ENCODE measurements at places on chromosomes 3 and 15.

DNA sequence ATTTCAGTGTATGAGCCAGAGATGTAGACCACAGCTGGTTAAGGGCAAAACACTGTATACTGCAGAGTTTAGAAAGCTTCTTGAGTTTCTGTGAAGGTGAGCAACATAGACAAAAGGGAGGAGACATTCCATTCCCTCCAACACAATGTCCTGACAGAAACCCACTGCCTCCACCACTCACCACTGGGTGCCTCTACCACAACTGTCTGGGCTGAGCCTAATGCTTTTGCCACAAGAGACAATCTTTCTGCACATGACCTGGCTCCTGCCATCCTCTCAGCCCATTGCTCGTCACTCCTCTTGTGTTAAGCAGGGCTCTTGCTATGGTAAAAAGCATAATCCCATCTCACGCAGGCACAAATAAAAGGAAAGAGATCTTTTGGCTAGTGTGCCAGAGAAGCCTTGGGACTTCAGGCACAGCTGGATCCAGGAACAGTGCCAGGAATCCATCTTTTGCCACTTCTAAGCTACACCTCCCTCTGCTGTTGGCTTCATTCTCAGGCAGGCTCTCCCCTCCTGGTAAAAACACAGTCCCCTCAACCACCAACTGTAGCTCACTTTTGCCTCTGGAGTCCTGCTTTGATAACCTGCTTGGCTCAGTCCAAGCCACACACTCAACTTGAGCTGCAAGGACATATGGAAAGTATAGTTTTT lies 140.6 kb upstream of the PRR20G start:
- DNase-seq: peak; percentile 16
- no peak overlapping the region for H3K4me3 ChIP-seq
- no peaks in the 10 kb centered on the region for H3K4me1 ChIP-seq
- H3K27ac ChIP-seq: no peak overlapping the region
- H3K27me3 ChIP-seq: peaks cover 4% of the 10 kb centered on the region

GRCh38 chr15:90586948-90587347 lies 57.2 kb downstream of the CRTC3 start:
- no peak overlapping the region for H3K4me3 ChIP-seq
- H3K4me1 ChIP-seq: peaks cover 11% of the 10 kb centered on the region
- DNase-seq: no peak
- no peaks in the 10 kb centered on the region for H3K27me3 ChIP-seq
- no peaks in the 10 kb centered on the region for H3K36me3 ChIP-seq

DNA sequence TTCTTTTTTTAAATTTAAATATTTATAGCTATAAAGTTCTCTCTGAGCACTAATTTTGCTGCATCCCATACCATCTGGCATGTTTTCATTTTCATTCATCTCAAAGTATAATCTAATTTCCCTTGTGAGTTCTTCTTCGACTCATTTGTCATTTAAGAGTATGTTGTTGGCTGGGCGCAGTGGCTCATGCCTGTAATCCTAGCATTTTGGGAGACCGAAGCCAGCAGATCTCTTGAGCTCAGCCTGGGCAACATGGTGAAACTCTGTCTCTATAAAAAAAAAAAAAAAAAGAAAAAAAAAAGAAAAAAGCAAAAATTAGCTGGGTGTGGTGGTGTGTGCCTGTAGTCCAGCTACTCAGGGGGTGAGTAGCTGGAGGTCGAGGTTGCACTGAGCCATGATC lies 34.8 kb downstream of the MAP1A start:
- no peak for DNase-seq
- H3K36me3 ChIP-seq: no peaks in the 10 kb centered on the region
- no peaks in the 10 kb centered on the region for H3K27me3 ChIP-seq
- no peak overlapping the region for H3K4me3 ChIP-seq
- H3K4me1 ChIP-seq: no peaks in the 10 kb centered on the region
- H3K27ac ChIP-seq: no peak overlapping the region

- DNase-seq: no peak
- H3K27me3 ChIP-seq: no peaks in the 10 kb centered on the region
- no peaks in the 10 kb centered on the region for H3K4me1 ChIP-seq
- no peaks in the 10 kb centered on the region for H3K36me3 ChIP-seq
- H3K4me3 ChIP-seq: no peak overlapping the region
Measured at GRCh38 chr15:60788692-60789103, 309.8 kb upstream of the ICE2 start.

DNA sequence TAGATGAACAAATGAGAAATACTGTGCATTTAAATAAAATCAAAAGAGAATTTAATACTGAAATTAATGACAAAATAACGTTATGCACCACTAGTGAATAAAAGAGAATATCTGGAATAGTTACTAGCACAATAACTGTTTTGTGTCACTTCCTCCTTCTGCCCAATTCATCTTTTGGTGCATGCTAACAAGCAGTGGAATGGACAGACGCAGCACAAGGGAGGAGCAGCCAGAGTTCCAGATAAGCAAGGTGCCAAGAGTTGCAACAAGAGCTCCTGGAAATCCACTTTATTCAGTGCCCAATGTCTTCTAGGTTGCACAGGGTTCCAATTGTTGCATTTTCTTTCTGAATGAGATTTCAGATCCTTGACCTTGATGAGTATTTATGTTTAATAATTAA lies 66.5 kb upstream of the PLXND1 start:
- H3K4me3 ChIP-seq: no peak overlapping the region
- H3K36me3 ChIP-seq: peaks cover 6% of the 10 kb centered on the region
- H3K4me1 ChIP-seq: peaks cover 7% of the 10 kb centered on the region
- DNase-seq: no peak
- H3K27me3 ChIP-seq: no peaks in the 10 kb centered on the region

GRCh38 chr15:99445272-99445850 lies 120.4 kb upstream of the MEF2A start:
- no peak overlapping the region for H3K4me3 ChIP-seq
- H3K27me3 ChIP-seq: no peaks in the 10 kb centered on the region
- H3K36me3 ChIP-seq: no peaks in the 10 kb centered on the region
- no peak overlapping the region for H3K27ac ChIP-seq
- no peak for DNase-seq

- H3K27ac ChIP-seq: no peak overlapping the region
- H3K4me3 ChIP-seq: no peak overlapping the region
- no peak for DNase-seq
Measured at GRCh38 chr3:101148001-101148400, 154.8 kb upstream of the ABI3BP start.

DNA sequence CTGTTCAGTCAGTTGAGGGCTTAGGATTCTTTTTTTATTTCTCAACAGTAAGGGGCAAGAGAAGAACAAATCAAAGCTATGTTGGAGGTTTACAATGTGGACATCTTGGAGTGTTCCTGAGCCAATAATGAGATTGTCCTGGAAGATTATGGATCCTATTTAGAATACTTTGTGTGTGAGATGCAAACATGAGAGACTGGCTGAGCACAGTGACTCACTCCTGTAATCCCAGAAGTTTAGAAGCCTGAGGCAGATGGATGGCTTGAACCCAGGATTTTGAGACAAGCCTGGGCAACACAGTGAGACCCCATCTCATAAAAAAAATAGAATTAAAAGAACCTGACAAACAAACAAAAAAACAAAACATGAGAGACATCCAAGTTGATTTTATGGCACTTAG lies 351.6 kb downstream of the GAP43 start:
- no peaks in the 10 kb centered on the region for H3K36me3 ChIP-seq
- no peaks in the 10 kb centered on the region for H3K4me1 ChIP-seq
- no peaks in the 10 kb centered on the region for H3K27me3 ChIP-seq
- no peak overlapping the region for H3K27ac ChIP-seq
- H3K4me3 ChIP-seq: no peak overlapping the region

DNA sequence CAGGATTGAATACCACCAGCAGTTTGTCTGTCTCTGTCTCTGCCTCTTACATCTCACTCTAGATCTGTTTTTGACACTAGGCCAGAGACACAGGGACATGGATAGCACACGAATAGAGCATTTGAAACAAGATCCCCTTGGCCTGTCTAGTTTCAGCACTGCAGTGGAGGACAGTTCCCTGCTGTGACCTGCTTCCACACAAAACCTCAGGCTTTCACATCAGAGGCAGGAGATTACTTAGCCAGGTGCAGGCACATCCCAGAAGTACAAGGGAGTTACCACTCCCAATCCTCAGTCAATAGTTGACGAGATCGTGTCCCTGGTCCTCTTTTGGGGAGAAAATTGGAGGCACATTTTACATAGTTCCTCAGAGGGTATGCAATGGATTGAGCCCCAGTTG lies 34.0 kb upstream of the CCK start:
- no peaks in the 10 kb centered on the region for H3K27me3 ChIP-seq
- no peaks in the 10 kb centered on the region for H3K4me1 ChIP-seq
- no peak overlapping the region for H3K4me3 ChIP-seq
- no peaks in the 10 kb centered on the region for H3K36me3 ChIP-seq

GRCh38 chr3:8607234-8608040 lies 37.2 kb downstream of the SSUH2 start:
- no peaks in the 10 kb centered on the region for H3K27me3 ChIP-seq
- no peaks in the 10 kb centered on the region for H3K36me3 ChIP-seq
- no peak for DNase-seq
- no peak overlapping the region for H3K4me3 ChIP-seq
- H3K27ac ChIP-seq: no peak overlapping the region
- H3K4me1 ChIP-seq: no peaks in the 10 kb centered on the region

DNA sequence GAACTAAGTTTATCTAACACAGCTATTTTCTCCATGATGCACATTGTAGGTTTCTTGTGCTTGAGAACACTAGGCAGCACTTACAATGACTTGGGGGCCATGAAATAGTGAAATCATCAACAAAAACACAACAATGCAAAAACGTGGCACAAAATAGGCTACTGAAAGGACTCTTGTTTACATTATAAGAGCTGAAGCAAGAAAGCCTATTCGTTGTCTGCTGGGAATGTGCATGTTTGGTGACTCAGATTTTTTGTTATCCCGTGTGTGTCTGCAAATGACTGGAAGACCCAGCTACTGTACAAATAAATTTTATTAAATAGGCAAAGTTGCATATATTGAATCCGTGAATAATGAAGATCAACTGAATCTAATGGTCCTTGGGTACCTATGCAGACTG lies 85.0 kb downstream of the TCF12 start:
- no peak overlapping the region for H3K27ac ChIP-seq
- H3K4me3 ChIP-seq: no peak overlapping the region
- H3K4me1 ChIP-seq: no peaks in the 10 kb centered on the region
- DNase-seq: no peak
- no peaks in the 10 kb centered on the region for H3K36me3 ChIP-seq

- H3K27me3 ChIP-seq: no peaks in the 10 kb centered on the region
- no peaks in the 10 kb centered on the region for H3K4me1 ChIP-seq
- H3K27ac ChIP-seq: no peak overlapping the region
- DNase-seq: no peak
- no peaks in the 10 kb centered on the region for H3K36me3 ChIP-seq
- no peak overlapping the region for H3K4me3 ChIP-seq
Measured at GRCh38 chr3:18284716-18285115, 140.4 kb downstream of the SATB1 start.

- DNase-seq: no peak
- H3K27ac ChIP-seq: no peak overlapping the region
- no peaks in the 10 kb centered on the region for H3K27me3 ChIP-seq
- no peaks in the 10 kb centered on the region for H3K36me3 ChIP-seq
- no peaks in the 10 kb centered on the region for H3K4me1 ChIP-seq
Measured at GRCh38 chr3:105223815-105224214, 142.9 kb upstream of the ALCAM start.

DNA sequence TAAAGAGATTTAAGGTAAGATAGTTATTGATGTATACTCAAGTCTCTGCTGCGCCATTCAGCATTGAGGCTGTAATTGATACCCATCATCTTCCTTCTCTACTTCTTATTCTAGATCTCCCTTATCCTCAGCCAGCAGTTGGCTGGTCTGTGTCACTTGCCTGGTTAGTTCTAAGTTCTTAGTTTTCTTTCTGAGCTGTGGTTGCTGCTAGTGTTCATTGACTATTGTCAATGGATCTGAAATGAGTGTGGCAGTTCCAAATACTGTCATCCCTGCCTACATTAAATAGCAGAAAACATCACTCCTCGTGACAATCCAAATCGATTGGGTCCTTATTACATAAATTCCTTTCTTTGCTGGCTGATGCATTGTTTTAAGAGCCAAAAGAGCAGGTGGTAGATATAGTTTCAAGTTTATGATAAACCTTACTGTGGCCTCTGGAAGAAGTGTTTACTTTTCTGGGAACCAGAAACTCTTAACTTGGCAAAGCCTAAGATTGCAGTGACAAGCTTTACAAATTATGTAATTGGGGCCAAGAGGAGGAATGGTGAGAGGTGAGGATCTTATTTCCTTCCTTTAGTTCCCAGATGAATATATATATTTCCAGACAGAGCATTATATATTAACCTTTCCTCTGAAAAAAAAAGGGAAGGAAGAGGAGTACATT lies 168.0 kb downstream of the GMNC start:
- no peak for DNase-seq
- no peaks in the 10 kb centered on the region for H3K36me3 ChIP-seq
- H3K27me3 ChIP-seq: no peaks in the 10 kb centered on the region
- H3K4me3 ChIP-seq: no peak overlapping the region
- peaks cover 16% of the 10 kb centered on the region for H3K4me1 ChIP-seq
- H3K27ac ChIP-seq: no peak overlapping the region

DNA sequence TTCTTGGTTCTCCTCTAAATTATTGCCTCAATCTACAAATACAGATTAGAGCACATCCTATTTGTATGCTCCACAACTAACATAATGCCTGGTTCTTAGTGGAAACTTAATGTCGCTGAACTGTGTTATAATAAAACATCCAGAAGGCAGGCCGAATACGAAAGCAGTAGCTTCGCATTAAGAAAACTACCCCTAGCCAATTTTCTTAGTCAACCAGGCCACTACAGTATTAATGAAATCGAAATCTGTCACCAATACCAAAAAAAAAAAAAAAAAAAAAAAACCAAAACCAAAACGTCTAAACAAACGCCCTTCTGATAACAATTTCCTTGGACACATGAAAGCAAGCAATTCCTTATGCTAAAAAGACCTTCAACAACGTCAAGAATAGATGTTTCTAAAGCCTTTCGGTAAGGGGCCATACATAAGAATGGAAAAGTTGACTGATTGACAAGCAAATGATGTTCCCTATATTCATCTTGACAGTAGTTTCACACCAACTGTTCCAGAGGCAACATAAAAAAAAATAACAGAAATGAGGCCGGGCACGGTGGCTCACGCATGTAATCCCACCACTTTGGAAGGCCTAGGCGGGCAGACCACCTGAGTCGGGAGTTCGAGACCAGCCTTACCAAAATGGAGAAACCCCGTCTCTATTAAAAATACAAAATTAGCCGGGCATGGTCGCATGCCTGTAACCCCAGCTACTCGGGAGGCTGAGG lies 1.3 kb downstream of the DENND6A start:
- H3K4me1 ChIP-seq: peaks cover 11% of the 10 kb centered on the region
- H3K4me3 ChIP-seq: peak overlapping the region; percentile 62
- no peaks in the 10 kb centered on the region for H3K27me3 ChIP-seq
- no peak for DNase-seq
- H3K27ac ChIP-seq: peak overlapping the region; percentile 96
- H3K36me3 ChIP-seq: no peaks in the 10 kb centered on the region

GRCh38 chr3:74281705-74282104 lies 332.8 kb downstream of the CNTN3 start:
- H3K4me3 ChIP-seq: no peak overlapping the region
- no peaks in the 10 kb centered on the region for H3K27me3 ChIP-seq
- H3K4me1 ChIP-seq: no peaks in the 10 kb centered on the region
- no peaks in the 10 kb centered on the region for H3K36me3 ChIP-seq
- no peak for DNase-seq

- H3K27ac ChIP-seq: no peak overlapping the region
- no peaks in the 10 kb centered on the region for H3K27me3 ChIP-seq
- DNase-seq: no peak
- H3K4me3 ChIP-seq: no peak overlapping the region
Measured at GRCh38 chr3:14647976-14648955, 3.3 kb upstream of the CCDC174 start.

All from liver (tissue), 10 donors.